ENCODE measurements at places on chromosomes 1 and 21.

- DNase-seq, result no peak
Observed at GRCh38 chr1:42797979-42798378, 13.2 kb downstream of the TMEM269 start.

- DNase-seq, result peak; percentile 89
Observed at GRCh38 chr1:37177230-37177864, 143.0 kb upstream of the GRIK3 start.

DNA sequence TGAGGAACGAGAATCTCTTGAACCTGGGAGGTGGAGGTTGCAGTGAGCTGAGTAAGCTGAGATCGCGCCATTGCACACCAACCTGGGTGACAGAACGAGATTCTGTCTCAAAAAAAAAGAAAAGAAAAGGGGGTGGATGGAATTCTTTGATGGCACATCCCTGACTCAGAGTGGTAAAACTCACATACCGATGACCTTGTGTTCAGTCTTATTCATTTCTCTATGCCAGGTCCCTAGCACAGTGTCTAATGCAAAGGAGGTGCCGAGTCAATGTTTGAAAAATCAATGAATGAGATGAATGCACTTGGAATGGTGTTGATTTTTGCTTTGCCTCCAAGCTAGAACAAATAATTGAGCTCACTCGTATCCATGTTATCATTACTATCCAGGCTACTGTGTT is 18.5 kb upstream of the FAM20B start:
- no peak for DNase-seq

DNA sequence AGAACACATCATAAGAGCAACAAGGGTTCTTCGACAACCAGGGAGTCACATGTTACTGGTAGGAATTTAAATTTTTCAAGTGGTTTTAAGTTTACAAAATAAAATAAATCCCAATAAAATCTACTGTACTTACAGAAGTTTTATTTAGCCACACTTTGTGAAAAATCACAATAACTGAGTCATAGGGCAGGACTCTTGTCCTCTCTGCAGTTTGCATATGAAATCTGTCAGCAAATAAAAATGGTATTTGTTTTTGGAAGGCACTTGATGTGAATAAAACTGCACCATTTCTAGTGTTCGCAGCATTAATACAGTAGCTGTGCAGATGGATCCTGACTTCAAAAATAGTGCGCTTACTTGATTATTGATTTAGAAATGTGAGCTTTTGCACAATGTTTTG is 150.4 kb downstream of the LBR start:
- DNase-seq, result no peak

- no peak for DNase-seq
Observed at GRCh38 chr1:196649990-196650389, 1.9 kb upstream of the CFH start.

- DNase-seq, result no peak
Observed at GRCh38 chr1:199101635-199102034, 462.8 kb downstream of the PTPRC start.

DNA sequence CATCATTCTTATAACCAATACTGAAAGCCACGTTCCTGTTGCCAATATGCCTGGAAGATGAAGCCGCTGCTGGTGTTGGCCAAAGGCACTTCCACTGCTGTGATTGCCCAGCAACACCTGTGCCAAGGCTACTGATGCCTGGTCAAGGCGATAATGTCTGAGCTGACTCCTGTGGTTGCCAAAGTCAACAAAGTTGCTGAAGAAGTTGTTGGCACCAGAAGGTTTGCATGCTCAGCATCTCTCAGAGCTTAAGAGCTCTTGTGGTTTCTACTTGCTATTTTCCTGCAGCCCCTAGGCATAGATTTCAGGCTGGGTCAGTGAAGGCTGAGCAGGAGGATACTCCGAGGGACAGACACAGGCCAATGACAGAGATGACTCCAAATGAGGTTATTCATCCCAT is 63.4 kb upstream of the RAB3GAP2 start:
- no peak for DNase-seq

DNA sequence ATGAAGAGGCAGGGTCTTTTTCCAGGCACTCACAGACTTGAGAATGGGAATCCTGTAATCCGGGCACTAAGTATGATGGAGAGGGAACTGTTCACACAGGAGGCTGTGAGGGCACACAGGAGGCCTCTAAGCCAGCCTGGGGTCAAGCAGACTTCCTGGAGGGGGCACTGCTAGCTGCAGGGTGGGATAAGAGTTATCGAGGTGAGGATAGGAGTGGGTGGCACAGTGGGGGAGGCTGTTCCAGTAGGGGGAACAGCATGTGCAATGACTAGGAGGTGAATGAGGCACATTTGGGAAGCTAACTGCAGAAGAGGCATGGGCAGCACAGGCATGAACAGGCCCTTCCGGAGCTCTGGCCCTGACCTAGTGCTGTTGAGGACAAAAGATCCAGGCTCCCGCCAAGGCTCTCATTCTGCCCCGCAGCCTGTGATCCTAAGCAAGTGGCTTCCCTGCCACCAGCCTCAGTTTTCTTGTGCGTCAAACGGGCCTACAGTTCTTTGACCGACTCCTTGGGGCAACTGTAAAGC is 216.7 kb downstream of the TRABD2B start:
- DNase-seq, result no peak

- DNase-seq, result no peak
Observed at GRCh38 chr1:81435175-81435574, 365.6 kb upstream of the ADGRL2 start.

DNA sequence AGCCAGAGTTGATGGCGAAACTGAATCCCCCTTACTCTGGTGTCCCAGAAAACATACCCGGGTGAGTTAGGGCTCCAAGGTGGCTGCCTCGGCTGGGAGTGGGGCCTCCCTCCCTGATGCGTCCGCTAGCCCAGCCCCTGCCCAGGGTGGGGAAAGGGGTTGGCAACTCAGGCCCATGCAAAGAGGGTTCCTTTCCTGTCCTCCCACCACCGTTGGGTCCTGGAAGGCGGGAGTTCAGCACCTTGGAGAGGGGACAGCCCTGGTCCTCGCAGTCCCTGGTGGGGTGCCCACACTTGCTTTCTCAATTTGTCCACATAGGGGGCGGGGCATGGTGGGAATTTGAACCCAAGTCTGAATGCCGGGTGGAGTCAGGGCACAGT is 6.1 kb downstream of the SRM start:
- DNase-seq, result no peak

DNA sequence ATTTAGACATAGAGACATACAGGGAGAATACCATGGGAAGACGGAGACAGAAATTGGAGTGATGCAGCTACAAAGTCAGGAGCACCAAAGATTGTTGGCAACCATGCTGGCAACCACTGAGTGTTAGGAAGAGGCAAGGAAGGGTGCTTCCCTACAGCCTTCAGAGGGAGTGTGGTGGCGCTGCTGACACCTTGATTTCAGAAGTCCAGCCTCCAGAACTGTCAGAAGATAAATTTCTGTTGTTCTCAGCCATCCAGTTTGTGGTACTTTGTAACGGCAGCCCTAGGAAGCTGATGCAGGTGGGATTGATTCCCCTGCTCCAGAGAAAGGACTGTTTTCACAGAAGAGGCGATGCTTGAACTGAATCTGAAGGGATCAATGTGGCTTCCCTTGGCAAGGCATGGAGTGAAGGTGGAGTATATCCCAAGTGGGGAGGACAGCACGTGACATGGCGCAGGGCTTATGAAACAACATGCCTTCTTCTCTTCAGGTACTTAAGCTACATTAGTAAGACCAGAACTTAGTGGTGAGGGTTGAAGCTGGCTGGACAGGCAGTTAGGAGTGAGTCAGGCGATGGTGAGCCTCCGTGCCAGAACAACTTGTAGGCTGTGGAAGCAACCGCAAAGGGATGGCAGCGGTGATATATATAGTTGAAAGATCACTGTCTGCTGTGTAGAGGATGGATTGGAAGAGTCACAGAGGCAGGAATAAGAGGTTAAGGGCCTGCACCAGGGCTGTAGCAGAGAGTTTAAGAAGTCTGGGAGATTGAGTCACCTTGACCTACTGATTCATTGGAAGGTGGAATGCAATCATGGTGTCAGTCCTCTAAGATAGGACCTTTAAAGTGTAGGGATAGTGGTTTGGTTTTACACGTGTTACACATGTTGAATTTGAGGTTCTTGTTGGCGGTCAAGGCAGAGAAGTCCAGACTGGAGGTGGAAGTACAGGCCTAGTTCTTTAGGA is 2.1 kb downstream of the LEPR start:
- no peak for DNase-seq

DNA sequence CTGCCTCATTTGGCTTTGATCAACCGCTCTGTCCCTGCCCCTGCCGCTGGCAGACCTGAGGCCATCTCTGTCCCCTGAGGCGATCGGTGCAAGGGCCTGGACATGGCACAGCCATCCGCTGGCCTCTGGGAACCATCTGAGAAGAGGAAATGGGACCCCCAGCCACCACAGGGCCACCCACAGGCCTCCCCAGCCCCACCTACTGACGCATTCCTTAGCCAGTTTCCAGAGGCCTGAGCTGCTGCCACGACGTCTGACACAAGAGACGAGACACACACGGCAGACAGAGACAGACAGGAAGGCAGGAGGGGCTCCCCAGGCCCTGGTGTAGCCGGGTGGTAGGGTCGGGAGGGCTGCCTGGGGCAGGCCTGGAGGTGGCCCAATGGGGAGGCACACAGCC is 37.3 kb upstream of the EDN2 start:
- no peak for DNase-seq

Measured in NCI-H1417 treated with DMSO at 0.1 percent for 48 hours (cell line).